ENCODE measurements at places on chromosomes 7 and 10.

DNA sequence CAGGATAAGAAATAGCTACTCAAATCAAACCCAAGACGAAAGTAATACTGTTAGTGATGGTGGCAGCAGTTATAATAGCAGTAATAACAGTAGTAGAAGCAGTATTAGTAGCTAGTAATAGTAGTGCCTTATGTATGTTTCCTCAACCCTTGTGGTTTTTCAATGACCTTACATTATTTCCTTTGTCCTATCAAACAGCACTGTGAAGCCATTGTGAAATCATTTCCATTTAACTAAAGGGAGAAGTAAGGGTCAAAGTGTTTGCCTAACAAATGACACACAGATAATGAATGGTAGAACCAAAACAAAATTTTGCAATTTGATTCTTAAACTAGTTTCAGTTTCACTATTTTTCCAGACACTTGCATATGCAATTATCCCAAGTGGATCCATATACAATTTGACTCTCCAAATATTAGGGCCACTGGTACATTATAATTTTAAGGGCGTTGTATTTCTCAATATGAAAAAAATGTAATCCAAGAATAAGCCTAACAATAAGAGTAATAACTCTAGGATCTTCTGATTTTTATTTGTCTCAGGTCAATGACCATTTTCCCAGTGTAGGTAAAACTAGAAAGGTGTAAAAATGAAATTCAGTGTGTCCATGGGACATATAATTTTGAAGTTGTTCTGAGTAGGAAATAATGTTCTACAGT, 33.7 kb upstream of the TMEM26 start:
- ATAC-seq: no peak

DNA sequence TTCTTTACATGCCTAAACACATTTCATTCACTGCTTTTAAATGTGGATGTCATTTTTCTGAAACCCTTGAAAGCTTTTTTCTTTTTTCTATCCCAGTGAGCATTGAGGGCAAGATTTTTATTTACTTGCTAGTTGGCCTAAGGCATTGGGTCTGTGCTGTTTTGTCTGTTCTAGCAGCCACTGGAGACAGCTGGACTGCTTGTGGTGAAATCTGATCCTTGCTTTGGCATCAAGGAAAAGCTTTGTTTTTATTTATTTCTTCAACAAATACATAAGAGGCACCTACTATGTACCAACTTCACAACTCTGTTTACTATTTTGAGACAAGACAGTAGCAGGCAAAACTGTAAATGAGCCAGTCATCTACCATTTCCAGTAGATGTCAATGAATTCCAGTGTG, 28.4 kb upstream of the PDLIM1 start:
- no peak for ATAC-seq

GRCh38 chr7:43490016-43490415, 92.9 kb upstream of the STK17A start:
- no peak for ATAC-seq

GRCh38 chr10:123297175-123297574, 143.0 kb downstream of the BUB3 start:
- no peak for ATAC-seq

DNA sequence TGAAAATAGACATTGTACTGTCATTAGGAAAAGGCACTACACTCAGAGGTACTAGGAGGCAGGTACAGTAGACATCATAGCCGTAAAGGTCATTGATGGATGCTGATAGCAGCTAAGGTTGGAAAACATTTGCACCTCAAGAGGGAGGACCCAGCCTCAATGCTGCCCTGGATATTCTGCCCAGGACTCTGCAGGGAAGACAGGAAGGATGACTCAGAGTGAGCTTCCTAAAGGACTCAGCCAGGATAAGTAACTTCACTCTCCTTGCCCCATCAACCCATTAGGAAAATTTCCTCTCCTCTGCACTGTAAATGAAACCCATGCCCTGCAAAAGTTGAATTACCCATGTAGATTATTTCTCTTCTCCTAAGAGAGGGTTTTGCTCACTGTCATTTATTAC, 617.9 kb upstream of the MKI67 start:
- no peak for ATAC-seq

DNA sequence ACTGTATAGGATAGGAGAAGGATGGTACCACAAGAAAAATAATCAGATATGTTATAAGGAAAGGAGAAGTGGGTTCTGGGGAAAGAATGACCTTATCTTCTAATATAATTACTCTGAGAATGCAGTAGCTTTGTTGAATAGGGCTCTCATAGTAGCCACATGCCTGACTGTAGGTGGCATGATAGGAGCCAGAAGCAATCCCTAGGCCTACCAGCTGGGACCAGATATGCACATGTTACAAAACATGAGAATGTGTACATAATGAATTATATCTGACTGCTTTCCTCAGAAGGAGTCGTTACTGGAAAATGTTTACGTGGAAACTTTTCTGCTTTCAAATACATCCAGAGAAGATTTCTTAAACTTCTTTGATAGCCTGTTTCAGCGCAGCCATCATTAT, 53.2 kb upstream of the FAM3C start:
- peak; percentile 35 for ATAC-seq

- ATAC-seq: no peak
Measured at GRCh38 chr7:19775578-19775977, 2.2 kb upstream of the TMEM196 start.

DNA sequence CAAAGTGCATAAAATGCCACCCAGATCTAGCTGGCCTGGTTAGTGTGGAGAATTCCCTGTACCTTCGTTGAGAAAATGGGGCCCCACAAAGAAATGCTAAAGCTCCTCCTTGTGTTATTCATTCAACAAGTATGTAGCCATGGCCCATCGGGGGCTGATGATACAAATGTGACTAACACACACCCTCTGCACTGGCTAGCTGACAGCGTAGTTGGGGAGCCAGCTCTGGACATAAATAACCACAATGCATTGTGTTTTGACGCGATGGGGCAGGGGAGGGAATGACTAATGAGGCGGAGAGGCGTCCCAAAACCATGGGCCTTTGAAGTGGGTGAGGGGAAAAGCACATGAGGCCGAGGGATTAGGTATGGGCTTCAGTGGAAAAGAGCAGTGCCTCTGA, 28.2 kb upstream of the ASL start:
- peak; percentile 64 for ATAC-seq

DNA sequence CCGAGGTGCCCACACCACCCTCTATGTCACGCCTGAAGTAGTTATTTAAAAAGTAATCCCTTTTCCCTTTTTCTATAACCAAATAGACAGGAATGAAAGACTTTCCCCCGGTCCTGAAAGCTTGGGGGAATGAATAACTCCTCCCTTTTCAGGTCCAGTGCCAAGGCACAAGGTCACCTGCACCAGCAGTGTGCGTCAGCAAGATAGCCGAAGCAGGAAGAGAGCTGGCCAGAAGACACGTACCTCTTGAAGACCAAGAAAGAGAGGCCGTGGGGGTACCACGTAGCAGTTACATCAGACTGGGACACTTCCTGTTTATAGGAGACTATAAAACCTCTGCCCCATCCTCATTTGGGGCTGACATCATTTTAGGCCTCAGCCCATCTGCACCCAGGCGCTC, 10.7 kb upstream of the AKR1B1 start:
- ATAC-seq: no peak

GRCh38 chr10:21281765-21282484, 243.6 kb downstream of the SKIDA1 start:
- ATAC-seq: no peak

- no peak for ATAC-seq
Measured at GRCh38 chr7:100418930-100419659, 9.4 kb downstream of the ZCWPW1 start.

DNA sequence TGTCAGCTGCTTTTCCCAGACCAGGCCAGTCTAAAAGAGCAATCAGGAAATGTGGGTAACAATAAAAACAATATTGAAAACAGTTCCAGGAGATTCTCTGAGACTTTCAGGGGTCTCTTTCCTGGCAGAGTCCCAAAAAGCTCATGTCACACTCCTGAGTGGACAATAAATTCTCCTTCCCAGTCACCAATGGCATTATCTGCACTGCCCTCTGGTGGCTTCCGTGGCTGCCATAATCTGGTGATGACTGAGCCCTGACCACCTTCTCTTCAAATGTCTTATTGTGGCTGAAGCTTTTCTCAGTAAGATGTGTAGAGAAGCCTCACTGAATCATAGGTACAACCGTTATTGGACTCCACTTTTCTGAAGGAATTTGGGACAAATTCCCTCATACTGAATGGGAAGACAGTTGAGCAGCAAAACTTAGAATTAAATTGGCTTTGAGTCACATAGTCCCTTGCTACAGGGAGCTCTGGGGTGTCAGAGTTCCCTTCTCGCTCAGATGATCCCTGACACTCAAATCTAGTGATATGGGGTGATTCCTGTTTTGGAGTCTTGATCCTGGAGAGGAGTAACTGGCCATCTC, 24.4 kb upstream of the ASAH2 start:
- ATAC-seq: no peak

- no peak for ATAC-seq
Measured at GRCh38 chr7:74429153-74429747, 24.5 kb upstream of the GTF2IRD1 start.

DNA sequence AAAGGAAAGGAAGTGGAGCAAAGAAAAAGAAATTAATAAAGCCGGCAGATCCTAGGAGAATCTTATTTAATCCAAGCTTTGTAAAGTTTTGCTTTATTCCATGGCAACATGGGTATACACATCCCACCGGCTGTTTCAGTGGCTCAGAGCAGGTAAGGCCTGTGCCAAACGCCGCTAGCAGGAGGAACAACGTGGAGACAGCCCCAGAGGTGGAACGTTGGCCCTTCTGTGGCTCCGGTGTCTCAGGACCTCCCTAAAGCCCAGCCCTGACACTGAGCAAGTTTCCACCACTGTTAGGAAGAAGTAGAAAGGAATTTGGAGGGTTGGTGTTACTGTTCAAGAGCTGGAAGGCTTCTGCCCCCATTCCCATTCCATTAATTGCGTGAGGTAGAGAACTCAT, 52.0 kb downstream of the EGFR start:
- no peak for ATAC-seq

GRCh38 chr10:14757986-14758385, 16.7 kb downstream of the FAM107B start:
- ATAC-seq: no peak

GRCh38 chr7:106802589-106802988, 62.5 kb upstream of the PIK3CG start:
- no peak for ATAC-seq

All from esophagus mucosa (tissue), 1 donor.